ENCODE measurements at places on chromosomes 4 and X.

DNA sequence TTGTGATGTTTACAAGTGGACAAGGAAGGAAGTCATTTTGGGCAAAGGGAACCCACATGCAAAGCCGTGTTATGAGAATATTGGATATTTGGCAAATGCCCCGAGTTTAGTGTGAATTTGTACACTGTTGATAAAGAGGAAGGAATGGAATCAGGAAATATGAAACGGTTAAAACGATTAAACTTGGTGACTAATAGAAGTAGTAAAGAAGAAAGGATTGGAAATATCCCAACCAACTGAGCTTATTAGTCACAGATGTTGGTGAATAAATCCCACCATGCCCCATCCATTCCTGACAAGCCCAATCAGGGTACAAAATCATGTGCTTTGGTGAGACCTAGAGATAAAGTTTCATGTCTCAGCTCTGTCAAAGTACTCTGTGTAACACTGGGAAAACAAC is 22.0 kb downstream of the ARHGAP24 start:
- DNase-seq, result no peak

GRCh38 chr4:149248191-149248764 is 567.4 kb downstream of the IQCM start:
- no peak for DNase-seq

DNA sequence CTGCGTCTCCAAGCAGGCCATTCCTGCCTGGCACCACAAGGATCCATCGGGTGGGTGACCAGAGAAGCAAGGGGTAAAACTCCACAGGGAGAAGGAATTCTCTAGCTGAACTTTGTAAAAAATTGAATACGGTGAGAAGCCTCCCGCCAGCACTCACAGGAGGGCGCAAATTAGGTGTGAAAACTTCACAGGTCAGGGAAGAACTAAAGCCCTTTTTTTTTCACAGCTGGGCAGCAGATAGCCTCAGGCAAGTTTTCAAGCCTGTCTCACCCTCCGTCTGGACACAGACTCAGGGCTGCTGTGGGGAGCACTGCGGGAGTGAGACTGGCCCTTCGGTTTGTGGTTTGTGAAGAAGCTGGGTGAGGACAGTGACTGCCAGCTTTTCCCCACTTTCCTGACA is 224.1 kb upstream of the FGF16 start:
- DNase-seq, result no peak

DNA sequence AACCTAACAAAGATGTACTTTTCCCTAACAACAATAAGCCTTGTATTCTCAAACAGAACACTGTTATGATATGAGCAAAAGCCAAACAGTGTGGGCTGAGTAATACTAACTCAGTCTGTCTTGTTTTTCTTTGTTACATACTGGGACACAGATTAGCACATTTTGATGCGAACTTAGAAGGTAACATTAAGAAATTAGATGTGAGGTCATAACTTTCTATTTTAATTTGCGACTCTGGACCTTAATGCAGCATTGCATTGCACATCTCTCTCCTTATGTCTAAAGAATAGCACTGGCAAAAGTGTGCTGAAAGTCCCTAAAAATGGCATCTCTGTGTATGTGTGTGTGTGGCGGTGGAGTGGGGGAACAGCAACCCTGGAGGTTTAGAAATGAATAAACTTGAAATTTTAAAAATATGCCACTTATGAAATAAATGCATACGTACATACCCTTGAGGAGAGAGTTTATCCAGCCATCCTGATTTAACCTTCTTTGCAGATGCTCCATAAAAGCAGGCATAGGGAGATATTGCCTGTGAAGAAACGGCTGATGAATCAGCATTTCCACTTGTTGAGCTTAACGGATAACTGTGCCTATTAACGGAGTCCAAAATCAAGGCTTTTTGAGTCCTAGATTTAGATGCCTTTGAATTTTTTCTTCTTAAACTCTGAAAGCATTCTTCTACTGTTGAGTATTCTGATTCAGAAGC is 34.2 kb downstream of the ARAP2 start:
- DNase-seq, result no peak

DNA sequence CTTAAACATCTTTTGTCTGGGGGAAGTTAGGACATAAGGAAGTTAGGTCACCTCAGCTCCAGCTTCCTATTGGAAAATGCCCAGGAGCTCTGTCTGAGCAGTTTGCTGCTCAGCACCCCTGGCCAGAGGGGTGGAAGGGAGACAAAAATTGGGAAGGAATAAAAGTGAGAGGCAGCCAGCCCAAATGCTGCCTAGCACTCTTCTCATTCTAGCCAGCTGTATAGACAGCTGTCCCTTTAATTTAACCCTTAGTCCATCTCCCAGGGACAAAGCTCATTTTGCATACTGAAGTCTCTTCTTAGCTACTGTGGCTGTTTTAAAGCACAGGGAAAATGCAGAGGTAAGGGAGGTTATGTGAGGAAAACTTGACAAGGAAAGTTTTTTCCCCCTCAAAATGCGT is 89.5 kb upstream of the CITED1 start:
- DNase-seq, result no peak

GRCh38 chr4:141037446-141037845 is 95.8 kb downstream of the RNF150 start:
- DNase-seq, result no peak

- DNase-seq, result no peak
Measured at GRCh38 chr4:24862073-24862751, 50.6 kb downstream of the CCDC149 start.

DNA sequence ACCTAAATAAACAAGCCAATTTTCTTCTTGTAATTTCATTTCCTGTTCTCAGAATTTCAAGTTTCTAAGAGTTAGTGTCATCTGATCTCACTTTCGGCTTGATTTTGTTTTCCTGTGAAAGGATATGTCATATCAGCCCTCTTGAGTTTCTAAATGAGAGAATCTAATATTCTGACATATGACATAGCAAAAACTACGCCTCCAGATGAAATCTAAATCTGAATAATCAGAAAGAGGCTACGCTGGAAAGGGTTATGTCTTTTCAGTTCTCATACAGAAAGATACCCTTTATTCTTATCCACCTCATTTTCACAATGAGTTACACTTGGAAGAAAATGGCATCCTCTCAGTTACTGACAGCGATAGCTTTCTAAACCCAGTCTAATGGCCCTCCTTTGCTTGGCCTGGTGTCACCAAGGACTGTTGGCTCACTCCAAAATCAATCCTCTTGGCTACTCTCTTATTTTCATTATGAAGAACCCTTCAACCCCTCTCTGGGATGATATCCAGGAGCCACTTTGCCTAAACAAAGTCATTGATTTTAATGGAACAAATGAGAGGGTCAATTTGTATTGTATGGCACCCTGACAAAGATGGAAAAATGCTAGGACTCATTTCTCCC is 65.6 kb downstream of the ASB9 start:
- DNase-seq, result no peak

- no peak for DNase-seq
Measured at GRCh38 chr4:28427306-28428085, 1566.9 kb downstream of the STIM2 start.

- DNase-seq, result no peak
Measured at GRCh38 chrX:49976682-49977197, 54.3 kb downstream of the CLCN5 start.

GRCh38 chr4:153916273-153916755 is 127.4 kb upstream of the SFRP2 start:
- DNase-seq, result no peak

- no peak for DNase-seq
Measured at GRCh38 chrX:5242091-5242790, 986.4 kb downstream of the NLGN4X start.

DNA sequence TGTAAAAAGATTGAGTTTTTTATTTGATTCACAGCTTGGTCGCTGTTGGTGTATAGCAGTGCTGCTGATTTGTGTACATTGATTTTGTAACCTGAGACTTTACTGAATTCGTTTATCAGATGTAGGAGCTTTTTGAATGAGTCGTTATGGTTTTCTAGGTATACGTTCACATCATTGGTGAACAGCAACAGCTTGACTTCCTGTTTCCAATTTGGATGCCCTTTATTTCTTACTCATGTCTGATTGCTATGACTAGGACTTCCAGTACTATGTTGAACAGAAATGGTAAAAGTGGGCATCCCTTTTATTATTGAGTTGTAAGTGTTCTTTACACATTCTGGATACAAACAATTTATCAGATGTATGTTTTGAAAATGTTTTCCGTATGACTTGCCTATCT is 76.0 kb downstream of the ADGRG4 start:
- DNase-seq, result no peak

DNA sequence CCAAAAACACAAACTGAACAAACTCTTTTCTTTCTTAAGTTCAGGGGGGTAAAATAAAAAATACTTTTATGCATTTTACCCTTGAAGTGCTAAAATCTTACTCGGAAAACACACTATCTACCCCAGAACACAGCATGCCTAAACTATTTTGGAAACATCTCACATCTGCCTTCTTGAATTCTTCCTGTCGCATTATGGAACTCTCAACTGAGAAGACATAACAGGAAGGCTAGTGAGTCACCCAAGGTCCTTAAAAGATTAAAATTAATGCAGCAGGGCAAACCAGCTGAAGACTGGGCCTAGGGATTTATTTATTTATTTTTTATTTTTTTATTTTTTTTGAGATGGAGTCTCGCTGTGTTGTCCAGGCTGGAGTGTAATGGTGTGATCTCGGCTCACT is 208.2 kb downstream of the APBB2 start:
- DNase-seq, result no peak

GRCh38 chr4:120664851-120665250 is 257.7 kb downstream of the PRDM5 start:
- no peak for DNase-seq

- DNase-seq, result peak; percentile 65
Measured at GRCh38 chr4:40316782-40317635, 18.1 kb upstream of the CHRNA9 start.

DNA sequence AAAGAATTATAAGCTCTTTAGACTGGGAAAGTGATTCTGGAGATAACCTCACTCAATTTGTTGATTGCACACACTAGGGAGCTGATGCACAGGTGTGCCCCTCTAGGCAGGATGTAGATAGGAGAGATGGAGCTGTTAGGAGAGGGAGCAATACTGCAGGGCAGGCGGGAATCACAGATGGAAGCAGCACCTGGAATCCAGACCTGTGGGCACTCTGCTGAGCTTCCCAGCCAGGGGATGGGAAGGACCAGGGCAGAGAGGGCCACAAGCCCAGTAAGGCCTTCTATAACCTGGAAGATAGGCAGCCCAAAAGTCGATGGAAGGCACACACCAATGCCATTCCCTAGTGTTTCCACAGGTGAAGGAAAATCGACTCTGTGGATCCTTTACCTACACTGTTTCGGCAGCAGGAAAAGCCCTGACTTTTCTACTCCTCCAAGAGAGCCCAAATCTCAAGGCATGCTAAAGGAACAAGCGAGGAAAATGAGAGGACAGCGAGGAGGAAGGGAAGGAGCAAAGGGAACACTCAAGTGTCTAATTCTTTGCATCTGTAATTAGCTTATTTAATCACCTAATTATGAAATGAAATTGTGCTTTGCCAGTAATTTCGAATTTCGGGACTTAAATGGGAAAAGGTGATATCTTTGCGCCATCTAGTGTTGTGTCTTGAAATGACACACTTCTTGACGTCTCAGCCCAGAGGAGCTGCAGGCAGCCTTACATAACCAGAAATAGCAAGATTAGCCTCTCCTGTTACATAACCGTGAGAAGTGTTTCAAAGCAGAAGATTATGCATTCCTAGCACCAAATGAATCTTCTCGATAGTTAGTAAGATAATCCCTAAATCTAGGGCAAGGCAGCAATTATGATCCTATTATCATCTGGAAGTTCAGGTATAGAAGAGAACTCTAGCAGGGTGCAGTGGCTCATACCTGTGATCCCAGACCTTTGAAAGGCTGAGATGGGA is 31.0 kb upstream of the TLR3 start:
- peak; percentile 46 for DNase-seq

DNA sequence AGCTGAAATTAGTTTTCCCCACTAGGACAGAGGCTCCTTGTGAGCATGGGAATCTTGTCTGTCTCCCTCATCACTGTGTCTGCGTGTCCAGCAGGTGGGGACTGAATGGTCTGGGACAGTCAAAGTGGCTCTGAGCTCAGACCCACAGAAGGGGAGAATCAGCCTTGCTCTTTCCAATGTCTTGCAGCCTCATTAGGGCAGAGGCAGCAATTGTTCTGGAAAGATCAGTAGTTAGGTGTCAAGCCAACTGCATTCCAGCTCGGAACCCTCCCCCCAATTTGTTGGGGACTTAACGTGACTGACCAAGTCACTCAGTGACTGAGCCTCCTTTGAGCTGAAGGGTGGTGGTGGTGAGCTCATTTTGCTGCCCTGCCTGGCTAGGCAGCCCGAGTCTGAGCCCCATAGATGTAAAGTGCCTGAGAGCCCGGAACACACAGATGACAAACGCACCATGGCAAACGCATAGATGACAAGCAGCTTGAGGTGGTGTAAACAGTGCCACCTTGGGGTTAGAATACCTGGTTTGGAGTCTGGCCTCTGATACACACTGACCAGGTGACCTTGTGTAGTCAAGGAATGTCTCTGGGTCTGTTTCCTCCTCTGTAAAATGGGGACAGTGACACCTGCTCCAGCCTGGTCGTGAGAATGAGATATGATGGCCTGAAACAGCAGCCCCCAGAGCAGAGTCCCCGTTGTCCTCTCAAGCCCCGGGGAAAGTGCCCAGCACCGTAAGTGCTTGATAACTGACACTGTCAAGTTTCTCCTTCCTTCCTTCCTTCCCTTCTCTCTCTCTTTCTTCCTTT is 2.7 kb upstream of the SORCS2 start:
- no peak for DNase-seq

- no peak for DNase-seq
Measured at GRCh38 chr4:64582492-64582891, 173.2 kb upstream of the TECRL start.

DNA sequence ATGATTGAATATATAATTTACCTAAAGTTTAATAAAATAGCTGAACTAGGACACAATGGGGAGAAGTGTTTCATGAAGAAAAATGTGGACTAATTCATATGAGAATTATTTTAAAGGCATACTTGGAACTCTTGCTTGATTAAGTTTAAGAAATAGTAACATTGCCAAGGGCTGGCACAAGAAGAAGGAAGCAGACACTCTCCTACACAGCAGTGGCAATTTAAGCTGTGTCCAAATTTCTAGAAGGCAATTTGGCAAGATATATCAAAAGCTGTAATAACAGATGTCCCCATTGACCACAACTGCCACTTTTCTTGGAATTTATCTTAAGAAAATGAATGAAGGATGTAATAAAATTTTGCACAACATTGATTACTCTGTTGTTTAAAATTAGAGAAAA is 209.5 kb upstream of the S100G start:
- DNase-seq, result no peak

DNA sequence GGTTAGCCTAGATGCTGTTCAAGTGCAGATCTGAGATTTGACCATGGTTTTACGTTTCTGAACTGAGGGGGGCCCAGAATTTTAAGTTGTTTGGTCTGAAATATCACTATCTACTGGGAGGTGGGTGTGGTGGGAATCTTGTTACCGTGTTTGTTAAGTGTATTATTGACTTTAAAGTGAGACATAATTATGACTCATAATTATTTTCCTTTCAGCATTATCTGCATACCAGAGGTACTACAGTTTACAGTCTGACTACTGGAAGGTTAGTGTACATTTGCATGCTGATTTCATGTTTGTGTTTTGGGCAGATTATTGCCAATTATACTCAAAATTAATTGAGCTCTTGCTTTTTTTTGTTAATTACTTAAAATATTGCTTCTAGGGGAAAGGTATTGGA is 101.5 kb downstream of the KDM6A start:
- no peak for DNase-seq

Data from HL-60 (cell line).